ENCODE measurements at places on chromosomes 16 and 17.

GRCh38 chr17:12352127-12352526 lies 313.6 kb upstream of the MYOCD start:
- no peak for DNase-seq

DNA sequence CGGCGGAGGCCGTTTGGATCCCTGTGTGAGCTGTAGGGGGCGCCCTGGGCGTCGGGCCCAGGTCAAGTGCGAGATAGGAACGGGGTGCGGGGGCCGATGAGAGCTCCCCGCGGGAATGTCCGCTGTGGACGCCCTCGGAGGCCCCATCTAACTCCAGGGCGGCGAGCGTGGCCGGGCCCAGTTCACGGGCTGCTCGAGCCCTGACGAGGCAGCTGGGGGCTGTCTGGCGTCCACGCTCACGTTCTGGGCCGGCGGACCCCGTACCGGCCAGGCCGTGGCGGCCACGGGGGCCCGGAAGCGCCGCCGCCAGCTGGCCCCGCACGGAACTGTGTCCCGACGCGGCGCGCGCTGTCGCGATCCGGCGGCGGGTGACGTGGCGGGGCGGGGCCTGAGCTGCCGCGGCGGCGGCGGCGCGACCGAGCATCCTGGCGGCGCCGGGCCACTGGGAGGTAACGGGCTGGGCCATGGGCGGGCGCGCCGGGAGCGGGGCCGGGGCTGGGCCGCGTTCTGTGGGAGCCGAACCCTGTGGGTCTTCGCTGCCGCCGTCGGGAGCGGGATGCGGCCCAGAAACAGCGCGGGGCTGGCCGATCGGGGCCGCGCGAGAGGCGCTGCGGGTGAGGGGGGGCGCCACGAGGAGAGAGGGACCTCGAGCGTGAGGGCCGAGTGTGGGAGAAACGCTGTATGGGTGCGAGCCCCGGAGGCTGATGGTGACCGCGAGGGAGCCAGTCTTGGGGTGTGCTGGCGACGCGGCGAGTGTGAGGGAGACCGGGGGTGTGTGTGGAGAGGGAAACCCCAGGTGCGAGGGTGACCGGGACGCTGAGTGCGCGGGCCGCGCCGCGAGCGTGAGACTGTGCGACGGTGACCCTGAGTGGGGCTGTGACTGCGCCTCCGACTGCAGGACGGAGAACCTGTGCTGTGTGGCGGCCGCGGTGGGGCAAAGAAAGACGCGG lies at the start of gene SLC7A6:
Gene SLC7A6 (plus strand): TSS at position 399 of the 950 bp plus-strand sequence. CDS start 10,201 bp downstream, outside the sequence.
- peak; percentile 83 for DNase-seq

- DNase-seq: no peak
Measured at GRCh38 chr17:2435181-2435741, 34.4 kb upstream of the MNT start.

- peak; percentile 17 for DNase-seq
Measured at GRCh38 chr17:50630524-50631194, 4.0 kb upstream of the ABCC3 start.

GRCh38 chr16:81243942-81244341 lies 5.5 kb downstream of the BCO1 start:
- no peak for DNase-seq

- no peak for DNase-seq
Measured at GRCh38 chr17:28001149-28001548, 41.3 kb upstream of the NLK start.

- no peak for DNase-seq
Measured at GRCh38 chr17:61537264-61537771, 53.7 kb downstream of the NACA2 start.
